ENCODE measurements at places on chromosomes 2 and 18. TPM values are rescaled to one million over a fixed set of nuclear protein-coding genes. Genes with fewer than 3 reads are reported as not detected.

DNA sequence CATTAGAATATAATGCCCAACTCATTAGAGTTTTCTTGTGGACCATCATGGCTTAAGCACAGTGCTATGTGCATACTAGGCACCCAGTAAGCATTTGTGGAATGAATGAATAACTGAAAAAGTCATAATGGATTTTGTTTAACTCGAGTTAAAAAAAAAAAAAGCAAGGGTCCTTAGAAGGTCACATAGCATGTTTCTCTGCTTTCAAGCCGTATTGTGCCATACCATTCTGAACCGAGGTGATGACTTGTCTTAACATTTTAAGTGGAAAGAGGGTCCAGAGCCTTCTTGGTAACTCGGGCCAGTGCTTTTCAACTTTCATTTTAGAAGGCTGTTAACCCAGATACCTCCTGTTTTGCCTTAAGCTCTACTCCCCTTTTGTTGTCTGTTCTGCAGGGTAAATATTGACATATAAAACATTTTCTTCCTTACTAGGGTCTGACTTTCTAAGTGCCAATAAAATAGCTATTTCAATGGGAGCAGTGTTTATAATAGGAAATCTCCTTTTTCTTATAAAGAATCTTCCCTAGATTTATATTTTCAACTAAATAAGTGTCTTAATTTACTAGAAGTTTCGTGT lies 787 bp upstream of the ADGRF3 start:
- no peak for DNase-seq

GRCh38 chr18:45221363-45221762 lies 393.9 kb upstream of the SLC14A2 start:
- no peak for DNase-seq

Gene TMEM182
- total RNA-seq, result 3.7 TPM

DNA sequence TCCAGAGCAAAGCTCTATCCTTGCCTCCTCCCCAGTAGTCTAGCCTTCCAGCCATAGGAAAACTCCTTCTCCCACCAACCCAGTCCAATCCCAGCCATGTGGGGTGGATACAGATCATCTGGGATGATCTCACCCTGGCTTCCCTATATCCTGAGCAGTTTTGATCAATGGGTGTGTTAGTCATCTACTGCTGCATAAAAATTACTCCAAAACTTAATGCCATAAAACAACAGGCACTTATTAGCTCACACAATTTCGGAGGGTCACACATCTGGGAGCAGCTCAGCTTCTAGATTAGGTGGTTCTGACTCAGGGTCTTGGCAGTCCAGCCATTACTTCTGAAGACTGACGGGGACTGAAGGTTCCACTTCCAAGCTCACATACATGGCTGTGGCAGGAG lies 190.4 kb downstream of the SPP2 start:
- peak; percentile 5 for DNase-seq

DNA sequence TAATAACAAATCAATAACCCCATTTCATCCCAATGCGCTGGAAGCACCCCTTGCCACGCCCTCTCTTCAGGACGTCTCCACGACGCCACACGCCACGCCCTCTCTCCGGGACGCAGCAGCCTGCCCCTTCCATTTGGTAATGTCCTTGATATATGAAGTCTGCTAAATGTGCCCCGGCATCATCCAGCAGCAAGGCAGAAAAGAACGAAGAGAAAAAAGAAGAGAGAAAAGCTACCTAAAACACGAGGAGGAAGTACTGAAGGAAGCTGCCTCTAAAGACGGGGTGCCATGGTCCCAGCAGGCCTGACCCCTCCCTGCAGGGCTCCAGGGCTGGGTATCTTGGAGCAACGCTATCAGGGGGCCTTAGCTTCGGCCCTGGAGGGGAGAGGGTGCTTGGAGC lies 41.8 kb downstream of the CNGA3 start:
- DNase-seq, result no peak

Gene CARF
- total RNA-seq, result 3.1 TPM

GRCh38 chr2:71934320-71934593 lies 213.4 kb downstream of the CYP26B1 start:
- no peak for DNase-seq

Gene SFTPB
- total RNA-seq, result not detected

DNA sequence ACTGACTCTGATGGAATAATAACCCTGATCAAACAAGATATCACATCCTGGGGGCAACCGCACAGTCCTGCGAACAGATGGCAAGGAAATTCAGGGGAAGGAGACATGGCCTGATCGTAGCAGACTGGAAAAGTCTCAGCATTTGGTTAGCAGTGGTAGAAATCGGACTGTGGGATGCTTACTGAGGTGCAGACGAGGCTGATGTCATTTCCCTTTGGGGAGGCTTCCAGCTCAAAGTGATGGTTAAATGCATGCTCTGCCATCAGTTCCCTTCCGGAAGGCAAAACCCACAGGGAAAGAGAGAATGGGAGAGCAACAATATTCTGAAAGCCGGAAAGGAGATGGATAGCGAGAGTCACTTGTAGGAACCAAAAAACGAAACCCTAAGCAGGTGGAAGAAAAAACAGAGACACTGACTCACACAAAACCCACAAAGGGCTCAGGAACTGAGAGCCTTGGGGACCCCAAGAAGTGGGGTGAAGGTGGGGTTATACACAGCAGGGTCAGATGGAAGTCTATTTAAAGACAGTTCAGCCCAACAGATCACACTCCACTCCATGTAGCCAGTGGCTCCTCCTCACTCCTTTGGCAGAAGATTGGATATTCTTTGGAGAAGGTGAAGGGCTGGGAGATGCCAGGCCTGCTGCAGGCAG lies 93.1 kb downstream of the INPP5D start:
- no peak for DNase-seq

DNA sequence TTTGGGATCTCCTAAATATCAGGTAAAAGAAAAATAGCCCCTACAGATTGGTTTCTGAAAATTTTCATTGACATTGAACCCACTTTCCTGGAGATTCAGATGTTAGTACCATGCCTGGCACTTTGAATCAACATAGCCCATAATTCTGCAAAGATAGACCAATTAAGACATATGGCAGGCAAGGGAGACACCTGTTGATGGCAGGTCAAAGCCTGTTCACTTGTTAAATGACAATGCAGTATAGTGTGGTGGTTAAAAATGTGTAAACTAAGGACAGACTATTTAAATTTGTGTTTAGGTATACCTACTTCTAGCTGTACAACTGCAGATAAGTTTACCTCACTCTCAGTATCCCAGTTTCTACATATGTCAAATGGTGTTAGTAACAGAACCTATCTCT lies 178.1 kb upstream of the MMADHC start:
- no peak for DNase-seq

- DNase-seq, result peak; percentile 76
These were observed 165.0 kb downstream of the LNPK start for GRCh38 chr2:175837046-175837445.

Gene AQP12B
- total RNA-seq, result not detected

- no peak for DNase-seq
These were observed 506.7 kb downstream of the CMPK2 start for GRCh38 chr2:6358985-6359384.

- DNase-seq, result no peak
These were observed 51.5 kb downstream of the L3MBTL4 start for GRCh38 chr18:6363216-6363615.

- DNase-seq, result no peak
These were observed 24.6 kb downstream of the CCDC195 start for GRCh38 chr2:224691563-224691962.

DNA sequence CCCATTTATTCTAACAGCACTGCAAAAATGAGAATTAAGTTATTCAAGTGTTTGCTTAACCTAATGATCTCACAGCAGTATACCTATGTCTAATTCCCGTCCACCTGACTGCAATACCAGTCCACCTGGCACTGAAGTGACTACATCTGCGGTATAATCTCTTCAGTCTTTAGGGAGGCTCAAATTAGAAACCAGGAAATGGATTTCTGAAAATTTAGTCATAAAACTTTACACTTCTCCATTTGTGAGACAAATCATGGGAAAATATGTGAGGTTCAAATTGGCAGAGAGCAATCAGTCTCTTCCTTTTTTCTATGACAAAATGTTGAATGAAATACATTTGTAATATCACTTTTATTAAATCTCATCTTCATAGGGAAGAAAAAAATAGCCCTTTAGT lies 33.0 kb downstream of the FTCDNL1 start:
- no peak for DNase-seq

Gene CCDC141
- not detected for total RNA-seq
